Transverse colon (tissue), 4 donors: ENCODE measurements at places on chromosomes 6 and 20.
A peak's percentile ranks its signal among the peaks of the same experiment; 100 is the strongest.

DNA sequence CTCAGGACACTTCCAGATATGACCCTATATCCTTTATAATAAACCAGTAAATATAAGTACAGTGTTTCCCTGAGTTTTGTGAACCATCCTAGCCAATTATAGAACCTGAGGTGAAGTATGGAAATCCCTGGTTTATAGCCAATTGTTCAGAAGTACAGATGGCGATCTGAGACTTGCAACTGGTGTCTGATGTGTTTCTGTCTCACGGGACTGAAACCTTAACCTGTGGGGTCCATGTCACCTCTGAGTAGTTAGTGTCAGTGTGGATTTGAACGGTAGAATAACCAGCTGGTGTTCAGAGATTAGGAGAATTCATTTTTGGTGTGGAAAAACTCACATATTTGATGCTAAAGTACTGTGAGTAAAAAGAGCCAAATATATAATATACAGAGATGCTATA lies 606.6 kb downstream of the MAFB start:
- no peak for DNase-seq

GRCh38 chr20:38158701-38159351 lies 6.2 kb downstream of the TGM2 start:
- no peak for DNase-seq

- DNase-seq: no peak
Measured at GRCh38 chr6:4649728-4650127, 126.5 kb upstream of the CDYL start.

- DNase-seq: no peak
Measured at GRCh38 chr6:49257549-49257948, 205.5 kb downstream of the MMUT start.

GRCh38 chr6:99305021-99305554 lies 44.4 kb downstream of the FAXC start:
- no peak for DNase-seq

GRCh38 chr6:26286168-26286877 lies 78.7 kb upstream of the BTN3A2 start:
- peak; percentile 83 for DNase-seq

- no peak for DNase-seq
Measured at GRCh38 chr6:35484921-35485392, 11.9 kb downstream of the TEAD3 start.

GRCh38 chr6:44627091-44627882 lies 239.8 kb downstream of the CDC5L start:
- peak; percentile 23 for DNase-seq

GRCh38 chr6:13863699-13864155 lies 49.4 kb upstream of the MCUR1 start:
- DNase-seq: no peak

GRCh38 chr20:17202673-17203072 lies 24.2 kb upstream of the PCSK2 start:
- DNase-seq: no peak

GRCh38 chr6:159973406-159973805 lies 4.5 kb downstream of the IGF2R start:
- DNase-seq: no peak

DNA sequence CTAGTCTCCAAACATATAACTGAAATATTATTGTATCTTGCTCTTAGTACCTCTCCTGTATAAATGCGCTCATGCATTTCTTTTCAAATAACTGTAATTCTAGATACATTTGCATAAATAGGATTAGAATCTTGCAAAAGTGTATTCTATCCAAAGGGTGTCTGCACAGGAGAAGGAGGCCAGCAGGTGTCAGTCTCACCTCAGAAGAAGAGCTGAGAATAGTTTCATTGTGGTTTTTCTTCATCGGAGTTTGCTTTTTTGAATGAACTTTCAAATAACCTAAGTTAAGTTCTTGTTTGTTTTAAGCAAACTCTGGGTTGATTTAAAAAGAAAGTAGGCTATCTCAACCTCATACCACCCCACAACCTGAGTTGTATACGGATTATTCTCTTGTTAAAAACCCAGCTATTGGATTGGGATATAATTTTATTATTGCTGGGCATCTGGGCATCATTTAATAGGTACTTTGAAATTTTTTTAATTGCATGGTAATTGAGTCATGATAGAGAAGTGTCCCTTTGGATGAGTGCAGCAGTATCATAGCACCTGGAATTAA lies 125.0 kb upstream of the MLIP start:
- peak; percentile 53 for DNase-seq

- DNase-seq: no peak
Measured at GRCh38 chr6:112557435-112557834, 210.3 kb downstream of the RFPL4B start.

- DNase-seq: no peak
Measured at GRCh38 chr6:105196076-105196475, 16.3 kb upstream of the POPDC3 start.

DNA sequence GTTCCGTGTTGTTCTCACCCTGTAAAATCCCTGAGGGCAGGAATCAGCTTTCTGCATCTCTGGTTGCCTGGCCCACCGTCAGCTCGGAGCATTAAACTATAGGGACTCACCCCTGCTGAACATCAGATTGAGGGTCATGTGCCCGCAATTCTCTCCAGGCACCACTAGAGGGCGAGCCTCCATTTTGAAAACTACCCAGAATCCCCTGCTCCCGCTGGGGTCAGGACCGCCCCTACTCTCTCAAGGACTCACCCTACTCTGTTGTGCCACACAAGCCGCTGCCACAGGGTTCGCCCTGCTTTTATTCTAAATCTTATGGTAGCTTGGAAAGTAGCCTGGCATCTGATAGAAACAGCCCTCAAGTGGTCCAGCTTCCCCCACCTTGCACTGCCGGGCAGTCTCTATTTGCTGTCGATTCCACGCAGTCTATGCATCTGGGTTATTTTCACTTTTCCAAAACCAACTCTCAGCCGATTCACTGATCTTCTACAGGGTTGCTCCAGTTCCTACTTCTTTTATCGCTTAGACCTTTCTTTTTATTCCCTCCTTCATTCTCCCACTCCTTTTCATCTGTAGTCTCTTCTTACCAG lies 244.1 kb upstream of the QKI start:
- DNase-seq: no peak

DNA sequence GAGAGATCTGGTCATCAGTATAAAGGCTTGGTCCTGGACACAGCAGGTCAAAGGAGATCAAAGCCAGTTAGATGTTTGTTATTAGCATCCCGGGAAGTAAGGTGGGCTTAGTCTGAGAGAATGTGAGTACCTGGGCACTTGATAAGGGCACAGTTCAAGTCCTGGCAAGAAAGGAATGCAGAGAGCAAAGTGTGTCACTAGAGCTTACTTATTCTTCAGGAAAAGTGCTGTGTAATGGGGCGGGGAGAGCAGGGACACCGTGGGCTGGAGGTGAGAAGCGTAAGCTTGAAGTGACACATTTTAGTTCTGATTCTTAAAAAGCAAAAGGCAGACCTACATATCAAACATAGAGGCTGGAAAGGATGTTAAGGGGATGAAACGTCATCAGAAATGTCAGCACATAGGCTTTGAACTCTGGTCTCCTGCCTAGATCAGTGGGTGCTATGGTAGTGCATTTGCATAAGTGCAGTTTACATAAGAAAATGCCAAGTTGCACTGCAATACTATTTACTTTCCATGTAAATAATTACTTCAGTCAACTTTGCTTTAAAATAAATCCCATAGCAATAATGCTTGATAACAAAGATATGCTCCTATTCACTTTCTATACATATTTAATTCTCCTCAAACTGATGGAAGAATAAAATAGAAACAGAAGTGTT lies 2.6 kb downstream of the SAMD5 start:
- peak; percentile 14 for DNase-seq

GRCh38 chr20:24694157-24694726 lies 224.8 kb downstream of the SYNDIG1 start:
- no peak for DNase-seq

DNA sequence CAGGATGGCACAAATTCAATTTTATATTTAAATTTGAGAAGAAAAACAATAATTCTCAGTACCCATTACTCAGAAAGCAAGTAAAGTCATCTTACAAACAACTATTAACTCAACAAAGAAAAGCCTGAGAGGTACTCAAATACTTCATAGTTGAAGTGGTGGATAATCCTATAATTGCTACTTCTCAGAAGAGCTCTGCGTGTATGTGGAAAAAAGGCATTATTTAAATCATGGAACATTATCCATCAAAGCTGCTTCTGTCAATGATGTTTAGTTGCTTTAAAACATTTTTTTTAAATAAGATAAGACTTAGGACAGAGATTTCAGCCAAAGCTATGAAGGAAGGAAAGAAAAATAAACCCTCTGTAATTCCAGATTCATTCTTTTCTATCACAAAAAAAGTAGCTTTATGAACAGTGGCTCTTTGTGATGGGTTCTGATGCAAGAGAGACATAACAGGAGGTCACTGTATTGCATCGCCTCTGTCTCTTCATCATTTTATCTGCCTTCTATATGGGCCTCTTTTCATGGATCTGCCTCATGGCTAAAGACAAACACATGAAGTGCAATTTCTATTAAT lies 367.9 kb upstream of the SLC35B3 start:
- DNase-seq: no peak

GRCh38 chr6:112413780-112414179 lies 66.7 kb downstream of the RFPL4B start:
- DNase-seq: no peak

- peak; percentile 79 for DNase-seq
Measured at GRCh38 chr20:10511509-10512251, 76.6 kb downstream of the SLX4IP start.

GRCh38 chr6:10535193-10535592 lies 14.0 kb downstream of the GCNT2 start:
- no peak for DNase-seq

DNA sequence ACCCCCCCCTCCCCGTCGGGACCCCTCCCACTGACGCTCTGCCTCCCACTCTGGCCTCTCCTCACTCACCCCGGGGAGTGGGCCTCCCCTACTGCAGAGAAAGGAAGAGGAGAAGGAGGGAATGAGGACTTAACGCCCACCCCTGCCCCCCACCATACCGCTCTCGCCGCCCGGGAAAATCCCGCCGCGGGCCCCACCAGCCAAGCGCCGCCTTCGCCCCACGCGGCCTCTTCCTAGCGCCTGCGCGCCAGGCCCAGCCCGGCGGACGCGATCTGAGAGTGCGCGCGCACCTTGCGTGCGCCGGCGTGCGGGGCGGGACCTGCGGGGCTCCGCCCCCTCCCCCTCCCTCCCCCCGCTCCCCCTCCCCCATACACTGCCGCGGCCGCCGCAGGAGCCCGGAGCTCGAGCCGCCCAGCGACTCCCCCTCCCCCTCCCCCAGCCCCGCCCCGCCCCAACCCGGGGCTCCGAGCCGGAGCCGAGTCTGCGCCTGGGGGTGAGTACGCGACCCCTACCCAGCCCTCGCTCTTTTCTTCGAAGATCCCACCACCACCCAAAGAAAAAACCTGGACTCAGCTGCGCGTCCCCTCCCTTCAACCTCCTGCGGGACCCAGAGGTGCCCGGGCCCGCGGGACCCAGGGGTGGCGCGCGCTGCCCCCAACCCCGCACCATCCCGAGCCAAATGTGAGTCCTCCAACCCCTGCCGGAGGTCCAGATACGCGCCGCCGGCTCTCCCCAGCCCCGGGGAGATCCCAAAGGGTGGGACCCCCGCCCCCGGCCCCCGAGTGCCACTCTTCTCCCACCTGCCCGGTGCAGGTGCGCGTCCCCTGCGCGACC lies at the start of the genes MRPL14 and TMEM63B:
Gene MRPL14, minus strand, starts transcription at position 267 of the 834 bp plus-strand sequence. CDS start 10,841 bp downstream, outside the sequence.
Gene TMEM63B, plus strand, starts transcription at position 369 of the 834 bp plus-strand sequence. CDS start 7,031 bp downstream, outside the sequence.
- DNase-seq: peak; percentile 91

GRCh38 chr6:76852776-76853175 lies 610.5 kb downstream of the HTR1B start:
- no peak for DNase-seq

GRCh38 chr6:132456700-132457143 lies 55.4 kb upstream of the MOXD1 start:
- DNase-seq: peak; percentile 20

DNA sequence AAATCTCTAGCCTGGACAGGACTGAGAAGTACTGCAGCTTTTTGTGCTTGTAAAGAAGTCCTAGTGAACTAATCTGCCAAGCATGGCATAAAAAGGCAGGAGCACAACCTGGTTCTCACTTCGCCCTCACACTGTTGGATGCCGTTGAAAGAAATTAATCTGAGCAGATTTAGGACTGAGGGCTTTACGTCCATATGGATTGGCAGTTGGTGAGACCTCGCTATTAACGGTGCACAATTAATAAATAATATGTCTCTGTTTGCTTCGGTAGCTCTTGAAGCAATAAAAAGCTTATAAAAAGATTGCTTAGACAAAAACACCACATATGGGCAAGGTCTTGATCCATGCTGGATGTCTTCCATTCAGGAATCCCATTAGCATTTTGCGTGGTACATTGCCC lies 185.6 kb upstream of the EPHA7 start:
- DNase-seq: no peak

GRCh38 chr20:3162080-3162611 lies 2.5 kb upstream of the FASTKD5 start:
- DNase-seq: no peak

- no peak for DNase-seq
Measured at GRCh38 chr6:100712997-100713396, 168.1 kb downstream of the ASCC3 start.

- no peak for DNase-seq
Measured at GRCh38 chr6:6872459-6873344, 235.1 kb upstream of the RREB1 start.

DNA sequence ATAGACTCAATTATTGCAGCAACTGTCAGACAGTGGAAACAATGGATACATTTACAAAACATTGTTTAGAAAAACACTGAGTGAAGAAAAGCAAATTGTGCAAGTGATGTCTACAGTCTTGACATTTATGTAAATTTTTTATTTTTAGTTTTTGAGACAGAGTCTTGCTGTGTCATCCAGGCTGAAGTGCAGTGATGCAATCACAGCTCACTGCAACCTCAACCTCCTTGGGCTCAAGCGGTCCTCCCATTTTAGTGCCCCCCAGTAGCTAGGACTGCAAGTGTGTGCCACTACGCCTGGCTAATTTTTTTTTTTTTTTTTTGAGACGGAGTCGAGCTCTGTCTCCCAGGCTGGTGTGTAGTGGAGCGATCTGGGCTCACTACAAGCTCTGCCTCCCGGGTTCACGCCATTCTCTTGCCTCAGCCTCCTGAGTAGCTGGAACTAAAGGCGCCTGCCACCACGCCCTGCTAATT lies 9.7 kb downstream of the CNBD2 start:
- DNase-seq: no peak

DNA sequence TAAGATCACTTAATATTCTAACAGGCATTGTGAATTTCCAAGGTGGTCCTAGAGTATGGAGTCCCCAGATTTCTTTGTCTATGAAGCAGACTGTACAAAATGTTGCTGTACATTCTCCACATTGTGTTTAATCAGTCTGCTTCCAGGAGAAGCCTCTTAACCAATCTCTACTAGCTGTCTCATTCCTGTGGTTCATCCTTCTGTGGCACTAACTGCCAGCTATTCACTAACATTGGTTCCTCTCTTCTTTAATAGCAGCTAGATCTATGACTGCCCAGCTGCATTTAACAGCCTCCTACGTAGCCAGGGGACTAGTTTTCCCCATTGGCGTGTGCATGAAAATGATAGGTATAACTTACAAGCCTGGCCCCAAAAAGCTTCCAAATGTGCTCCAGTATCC lies 395.4 kb downstream of the SAMD5 start:
- no peak for DNase-seq

GRCh38 chr20:51350941-51351631 lies 191.4 kb downstream of the NFATC2 start:
- no peak for DNase-seq

GRCh38 chr6:10315034-10315433 lies 99.8 kb downstream of the TFAP2A start:
- no peak for DNase-seq

GRCh38 chr6:168852376-168852884 lies 401.2 kb downstream of the THBS2 start:
- no peak for DNase-seq
